ENCODE measurements at places on chromosomes 11 and 22. TPM values are rescaled to one million over a fixed set of nuclear protein-coding genes. Genes with fewer than 3 reads are reported as not detected.

Gene F2
- total RNA-seq = 0.16 TPM

Gene C22orf42
- not detected for total RNA-seq

Gene TBX1
- total RNA-seq = 35.0 TPM

Gene MMP27
- total RNA-seq = not detected

Gene OR51I1
- total RNA-seq = 7.2 TPM

All from K562 (cell line).